ENCODE measurements at places on chromosomes 1 and 21. TPM values are rescaled to one million over a fixed set of nuclear protein-coding genes. Genes with fewer than 3 reads are reported as not detected.

DNA sequence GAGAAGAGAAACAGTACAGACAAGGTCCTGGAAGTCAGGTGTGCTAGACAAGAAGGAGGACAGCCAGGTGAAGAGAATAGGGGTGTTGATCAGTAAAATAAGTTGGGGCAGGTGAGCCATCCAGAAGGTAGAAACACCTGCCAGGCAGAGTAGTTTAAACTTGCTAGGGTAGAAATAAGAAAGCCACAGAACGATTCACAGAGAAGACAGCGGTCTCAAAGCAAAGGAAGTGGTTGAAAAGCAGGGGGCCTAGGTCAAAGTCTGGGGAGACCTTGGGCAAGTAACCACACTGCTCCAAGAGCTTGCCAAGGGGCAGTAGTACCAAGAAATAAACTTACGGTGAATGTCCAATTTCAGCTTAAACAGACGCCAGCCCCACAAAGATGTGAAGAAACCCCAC, 116.6 kb upstream of the PROX1 start:
- H3K27me3 ChIP-seq = no peaks in the 10 kb centered on the region
- H3K36me3 ChIP-seq = no peaks in the 10 kb centered on the region
- DNase-seq = no peak
- H3K4me3 ChIP-seq = no peak overlapping the region
- no peak overlapping the region for H3K27ac ChIP-seq

GRCh38 chr1:81547912-81548303, 252.8 kb upstream of the ADGRL2 start:
- H3K36me3 ChIP-seq = no peaks in the 10 kb centered on the region
- H3K4me3 ChIP-seq = no peak overlapping the region
- H3K27me3 ChIP-seq = peaks cover 12% of the 10 kb centered on the region

- H3K27ac ChIP-seq = no peak overlapping the region
- no peak for DNase-seq
- peaks cover 49% of the 10 kb centered on the region for H3K4me1 ChIP-seq
Observed at GRCh38 chr1:203516906-203517305, 23.0 kb downstream of the OPTC start.

GRCh38 chr1:12636098-12636950, 7.6 kb upstream of the AADACL4 start:
- no peaks in the 10 kb centered on the region for H3K27me3 ChIP-seq
- no peak overlapping the region for H3K4me3 ChIP-seq
- peaks cover 3% of the 10 kb centered on the region for H3K36me3 ChIP-seq
- peaks cover 24% of the 10 kb centered on the region for H3K4me1 ChIP-seq
- no peak for DNase-seq

GRCh38 chr1:223479261-223479660, 86.0 kb downstream of the CCDC185 start:
- no peaks in the 10 kb centered on the region for H3K36me3 ChIP-seq
- no peak for DNase-seq
- no peaks in the 10 kb centered on the region for H3K4me1 ChIP-seq

- H3K27me3 ChIP-seq = peaks cover 5% of the 10 kb centered on the region
- H3K27ac ChIP-seq = no peak overlapping the region
- DNase-seq = no peak
- H3K36me3 ChIP-seq = no peaks in the 10 kb centered on the region
- no peak overlapping the region for H3K4me3 ChIP-seq
- H3K4me1 ChIP-seq = peaks cover 3% of the 10 kb centered on the region
Observed at GRCh38 chr1:89990976-89991831, 3.7 kb upstream of the ZNF326 start.

DNA sequence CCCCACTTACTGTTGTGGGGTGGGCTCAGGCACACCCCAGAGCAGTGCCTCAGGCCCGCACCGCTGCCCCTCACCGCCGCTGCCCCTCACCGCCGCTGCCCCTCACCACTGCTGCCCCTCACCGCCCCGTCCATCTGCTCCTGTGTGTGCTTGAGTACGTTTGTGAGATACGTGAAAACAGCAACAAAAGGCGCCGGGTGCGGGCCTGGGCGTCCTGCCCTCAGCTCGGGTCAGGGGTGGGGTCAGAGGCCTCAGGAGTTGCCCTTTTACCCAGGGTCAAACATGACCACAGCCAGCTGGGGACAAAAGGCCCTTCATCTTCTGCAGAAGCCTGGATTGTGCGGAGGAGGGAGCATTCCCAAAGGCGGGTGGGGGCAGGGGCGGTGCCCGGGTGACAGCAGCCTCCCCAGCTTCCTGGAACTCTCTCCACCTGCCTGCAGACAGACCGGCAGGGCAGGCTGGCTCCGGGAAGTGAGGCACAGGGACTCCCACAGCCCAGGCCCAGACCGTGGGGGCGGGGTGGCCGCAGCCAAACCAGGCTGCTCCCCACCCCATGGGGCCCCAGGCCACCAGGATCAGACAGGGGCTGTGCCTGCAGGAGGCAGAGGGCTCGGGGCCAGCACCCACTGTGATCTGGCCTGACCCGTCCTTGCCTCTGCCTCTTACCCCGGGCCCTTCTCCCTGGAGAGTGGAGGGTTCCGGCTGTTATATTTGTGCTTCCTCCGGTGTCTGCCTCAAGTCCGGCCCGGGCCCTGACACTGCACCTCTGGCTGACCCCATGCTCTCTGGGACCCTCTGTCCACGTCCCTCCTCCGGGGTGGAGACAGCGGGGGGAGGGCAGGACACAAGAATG, 2.3 kb upstream of the VWA1 start:
- no peak for DNase-seq
- H3K27ac ChIP-seq = peak overlapping the region; percentile 47

DNA sequence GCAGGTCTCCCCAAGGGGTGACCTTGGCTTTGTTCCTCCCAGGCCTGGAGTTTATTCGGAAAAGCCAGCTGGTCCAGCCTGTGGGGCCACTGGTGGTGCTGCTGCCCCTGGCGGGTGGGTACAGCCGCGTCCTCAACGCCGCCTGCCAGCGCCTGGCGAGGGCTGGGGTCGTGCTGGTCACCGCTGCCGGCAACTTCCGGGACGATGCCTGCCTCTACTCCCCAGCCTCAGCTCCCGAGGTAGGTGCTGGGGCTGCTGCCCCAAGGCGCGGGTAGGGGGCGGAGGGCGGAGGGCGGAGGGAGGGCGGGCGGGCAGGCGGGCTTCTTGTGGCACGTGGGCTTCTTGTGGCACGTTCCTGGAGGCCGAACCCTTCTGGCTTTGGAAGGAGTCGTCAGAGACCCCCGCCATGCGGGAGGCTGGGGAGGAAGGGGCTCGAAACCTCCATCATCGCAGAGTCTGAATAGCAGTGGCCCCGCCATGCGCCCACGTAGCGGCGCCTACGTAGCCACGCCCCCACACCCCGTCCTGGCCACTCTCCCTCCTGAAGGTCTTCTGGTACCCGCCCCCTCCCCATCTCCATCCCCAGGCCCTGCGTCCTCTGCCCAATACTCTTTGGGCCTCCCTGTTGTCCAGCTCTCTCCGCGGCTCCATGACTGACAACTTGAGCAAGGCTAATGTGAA, 16.7 kb downstream of the PCSK9 start:
- H3K27me3 ChIP-seq = no peaks in the 10 kb centered on the region
- H3K4me1 ChIP-seq = peaks cover 4% of the 10 kb centered on the region
- no peak overlapping the region for H3K27ac ChIP-seq

- no peaks in the 10 kb centered on the region for H3K27me3 ChIP-seq
- no peak for DNase-seq
- H3K27ac ChIP-seq = no peak overlapping the region
- no peaks in the 10 kb centered on the region for H3K4me1 ChIP-seq
- H3K4me3 ChIP-seq = no peak overlapping the region
- H3K36me3 ChIP-seq = peaks cover 69% of the 10 kb centered on the region
Observed at GRCh38 chr1:1391225-1391624, 7.9 kb downstream of the CCNL2 start.

DNA sequence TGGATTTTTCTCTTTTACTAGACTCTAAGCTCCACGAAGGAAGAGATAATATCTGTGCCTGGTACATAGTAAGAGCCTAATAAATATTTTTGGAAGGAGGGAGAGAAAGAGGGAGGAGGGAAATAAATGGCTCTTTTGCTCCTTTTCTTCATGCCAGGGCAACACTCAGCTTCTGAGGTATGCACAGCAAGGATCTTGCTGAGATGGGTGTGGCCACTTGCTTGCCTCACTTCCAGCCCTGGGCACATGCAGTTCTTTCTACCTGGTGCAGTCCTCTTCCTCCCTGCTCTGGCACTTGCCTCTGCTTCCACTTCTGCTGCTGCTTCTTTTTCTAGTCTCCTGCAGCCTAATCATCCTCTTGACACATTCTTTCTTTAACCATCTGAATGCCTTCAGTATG, 148.1 kb downstream of the FGGY start:
- no peak overlapping the region for H3K4me3 ChIP-seq
- DNase-seq = no peak
- peak overlapping the region; percentile 24 for H3K27ac ChIP-seq
- peaks cover 23% of the 10 kb centered on the region for H3K4me1 ChIP-seq
- no peaks in the 10 kb centered on the region for H3K36me3 ChIP-seq

DNA sequence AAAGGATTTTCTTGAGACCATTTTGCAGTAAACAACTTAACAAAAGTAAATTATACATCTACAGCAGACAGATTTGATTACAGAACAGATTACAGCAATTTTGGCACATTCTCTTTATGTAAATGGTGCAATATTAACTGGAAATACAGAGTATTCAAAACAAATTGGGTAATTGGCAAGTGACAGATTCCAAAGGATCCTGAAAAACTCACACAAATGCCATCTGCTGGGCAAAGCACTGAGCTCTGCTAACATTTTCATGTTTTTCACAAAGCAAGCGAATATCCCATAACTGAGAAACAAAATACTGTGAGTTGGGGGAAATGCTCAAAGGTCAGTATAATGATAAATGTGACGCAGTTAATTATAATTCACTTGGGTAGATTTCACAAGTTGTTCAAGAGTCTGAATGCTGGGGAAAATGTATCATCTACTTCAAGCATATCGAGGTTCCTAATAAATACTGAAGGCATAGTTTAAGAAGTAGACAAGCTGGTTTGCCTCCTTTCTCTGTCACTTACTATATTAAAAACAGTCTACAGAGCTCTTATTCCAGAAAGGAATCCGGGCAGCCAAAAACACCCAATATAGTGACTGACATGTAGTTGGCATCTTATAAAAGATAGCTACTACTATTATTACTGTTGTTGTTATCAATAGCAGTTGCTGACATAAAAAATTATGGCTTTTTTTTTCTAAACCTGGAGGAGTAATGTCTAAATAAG, 75.8 kb upstream of the SDC3 start:
- H3K4me3 ChIP-seq = no peak overlapping the region
- no peak overlapping the region for H3K27ac ChIP-seq
- peaks cover 56% of the 10 kb centered on the region for H3K4me1 ChIP-seq
- DNase-seq = no peak

- DNase-seq = no peak
- peak overlapping the region; percentile 58 for H3K27ac ChIP-seq
- H3K27me3 ChIP-seq = no peaks in the 10 kb centered on the region
- no peak overlapping the region for H3K4me3 ChIP-seq
- peaks cover 2% of the 10 kb centered on the region for H3K36me3 ChIP-seq
Observed at GRCh38 chr21:35072557-35072956, 23.5 kb upstream of the RUNX1 start.

Gene RIPK4
- 2.4 TPM for total RNA-seq

Gene CELA2A
- not detected for total RNA-seq
